ENCODE measurements at places on chromosomes 6 and 20. TPM values are rescaled to one million over a fixed set of nuclear protein-coding genes. Genes with fewer than 3 reads are reported as not detected.

- peak; percentile 81 for DNase-seq
- H3K4me3 ChIP-seq: no peak overlapping the region
- peaks cover 2% of the 10 kb centered on the region for H3K36me3 ChIP-seq
- H3K4me1 ChIP-seq: peaks cover 13% of the 10 kb centered on the region
Measured at GRCh38 chr6:37473364-37474095, 26.2 kb downstream of the CCDC167 start.

- H3K27ac ChIP-seq: no peak overlapping the region
- H3K36me3 ChIP-seq: no peaks in the 10 kb centered on the region
- peak overlapping the region; percentile 37 for H3K4me3 ChIP-seq
- no peaks in the 10 kb centered on the region for H3K4me1 ChIP-seq
- DNase-seq: peak; percentile 60
Measured at GRCh38 chr20:3749689-3750531, 17.4 kb downstream of the HSPA12B start.

- H3K27ac ChIP-seq: no peak overlapping the region
- no peak overlapping the region for H3K4me3 ChIP-seq
- no peaks in the 10 kb centered on the region for H3K36me3 ChIP-seq
- H3K4me1 ChIP-seq: no peaks in the 10 kb centered on the region
- no peak for DNase-seq
Measured at GRCh38 chr20:51128198-51128597, 105.3 kb upstream of the KCNG1 start.

DNA sequence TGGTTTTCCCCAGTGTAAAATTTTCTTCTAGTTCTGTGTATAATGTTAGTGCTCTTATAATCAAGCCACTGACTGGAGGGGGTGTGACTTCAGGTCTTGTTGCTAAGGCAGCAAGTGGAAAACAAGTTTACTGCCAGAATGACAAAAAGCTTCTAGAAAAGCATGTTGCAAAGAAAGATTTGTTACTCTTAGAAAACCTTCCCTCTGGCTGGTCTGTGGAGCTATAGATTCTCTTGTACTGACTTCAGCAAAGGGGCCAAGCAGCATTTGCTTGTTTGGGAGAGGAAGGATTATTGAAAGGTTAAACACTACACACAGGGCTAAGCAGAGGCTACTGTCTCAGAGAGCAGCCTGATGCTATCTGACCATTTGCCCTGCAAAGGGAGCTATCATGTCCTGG lies 288.8 kb downstream of the BTBD9 start:
- no peak overlapping the region for H3K27ac ChIP-seq
- H3K4me1 ChIP-seq: peaks cover 14% of the 10 kb centered on the region
- H3K36me3 ChIP-seq: no peaks in the 10 kb centered on the region
- H3K27me3 ChIP-seq: no peaks in the 10 kb centered on the region
- no peak for DNase-seq

- H3K27ac ChIP-seq: no peak overlapping the region
- no peaks in the 10 kb centered on the region for H3K27me3 ChIP-seq
- H3K4me1 ChIP-seq: peaks cover 20% of the 10 kb centered on the region
- H3K4me3 ChIP-seq: no peak overlapping the region
Measured at GRCh38 chr6:16419636-16420336, 181.4 kb downstream of the GMPR start.

DNA sequence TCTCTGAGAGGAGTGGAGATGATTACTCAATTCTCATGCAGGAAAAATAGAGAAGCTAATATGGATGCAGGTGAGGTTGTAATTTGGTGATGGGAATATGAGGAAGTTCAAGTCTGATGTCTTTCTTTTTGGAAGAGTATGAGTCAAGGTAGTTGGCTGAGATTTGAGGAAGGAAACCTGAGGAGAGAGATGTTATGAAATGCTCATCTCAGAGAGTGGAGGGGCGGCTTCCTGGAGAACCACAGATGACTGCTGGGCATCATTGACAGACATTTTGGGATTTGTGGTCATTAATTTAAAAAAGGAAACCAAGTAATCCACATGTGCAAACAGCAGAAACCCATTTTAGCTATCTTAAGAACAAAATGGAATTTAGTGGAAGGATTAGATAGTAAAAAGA lies 72.5 kb upstream of the UST start:
- H3K4me1 ChIP-seq: no peaks in the 10 kb centered on the region
- H3K27ac ChIP-seq: no peak overlapping the region
- H3K4me3 ChIP-seq: no peak overlapping the region
- no peaks in the 10 kb centered on the region for H3K27me3 ChIP-seq
- no peak for DNase-seq

- no peaks in the 10 kb centered on the region for H3K36me3 ChIP-seq
- no peak overlapping the region for H3K27ac ChIP-seq
Measured at GRCh38 chr20:16758454-16759180, 10.5 kb downstream of the OTOR start.

- H3K4me1 ChIP-seq: no peaks in the 10 kb centered on the region
- no peak overlapping the region for H3K27ac ChIP-seq
- H3K27me3 ChIP-seq: no peaks in the 10 kb centered on the region
- no peak overlapping the region for H3K4me3 ChIP-seq
Measured at GRCh38 chr6:16146028-16146427, 17.1 kb downstream of the MYLIP start.

The CRISP3 gene
- 0.12 TPM for total RNA-seq

DNA sequence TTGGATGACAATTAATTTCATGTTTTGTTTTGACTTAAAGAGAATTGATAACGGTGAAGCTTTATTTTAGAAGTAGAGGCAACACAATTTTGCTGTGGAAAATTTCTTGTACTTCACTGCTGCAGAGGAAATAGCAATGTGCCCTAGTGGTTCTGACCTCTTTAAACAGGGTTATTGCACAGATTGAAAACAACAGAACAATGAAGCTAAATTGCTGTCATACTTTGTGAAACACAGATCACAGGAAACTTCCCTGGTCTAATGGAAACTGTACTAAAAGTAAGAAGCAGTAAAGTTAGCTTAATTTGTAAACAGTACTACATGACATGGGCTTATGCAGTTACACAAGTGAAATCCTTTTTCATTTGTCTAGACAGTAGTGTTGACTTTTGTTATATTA lies 31.3 kb downstream of the OR2A4 start:
- H3K4me3 ChIP-seq: no peak overlapping the region
- H3K4me1 ChIP-seq: no peaks in the 10 kb centered on the region
- H3K36me3 ChIP-seq: no peaks in the 10 kb centered on the region
- DNase-seq: no peak

DNA sequence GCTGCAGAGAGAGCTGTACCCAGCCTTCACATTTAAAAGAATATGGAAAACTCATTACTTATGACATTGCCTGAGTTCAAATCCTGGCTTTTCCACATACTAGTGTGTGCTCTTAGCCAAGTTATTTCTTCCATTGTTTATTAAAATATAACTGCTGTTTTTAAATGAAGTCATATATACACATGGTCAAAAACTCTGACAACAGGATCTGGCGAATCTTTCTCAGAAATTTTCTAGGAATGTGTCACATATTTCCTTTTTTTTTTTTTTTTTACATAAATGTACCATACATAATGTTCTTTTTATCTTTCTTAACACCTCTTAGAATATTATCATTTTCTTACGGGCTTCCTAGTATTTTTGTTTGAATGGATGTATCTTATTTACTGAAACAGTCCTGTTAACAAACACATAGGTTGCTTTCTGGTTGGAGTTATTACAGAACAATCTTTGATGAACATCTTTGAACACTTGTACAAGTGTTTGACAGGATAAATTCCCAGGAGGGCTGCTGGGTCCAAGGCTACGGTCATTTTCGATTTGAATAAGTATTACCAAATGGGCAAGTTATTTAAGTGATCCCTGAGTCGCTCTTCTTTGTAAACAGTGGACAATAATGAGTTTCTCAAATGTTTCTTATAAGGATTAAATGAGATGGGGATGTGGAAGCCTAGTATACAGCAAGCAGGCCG lies 1.6 kb upstream of the SNX9 start:
- no peaks in the 10 kb centered on the region for H3K36me3 ChIP-seq
- H3K27me3 ChIP-seq: no peaks in the 10 kb centered on the region
- H3K4me1 ChIP-seq: no peaks in the 10 kb centered on the region
- DNase-seq: no peak

The AIF1 gene
- total RNA-seq: 2.9 TPM

The GNAS-AS1 gene
- total RNA-seq: 4.4 TPM

DNA sequence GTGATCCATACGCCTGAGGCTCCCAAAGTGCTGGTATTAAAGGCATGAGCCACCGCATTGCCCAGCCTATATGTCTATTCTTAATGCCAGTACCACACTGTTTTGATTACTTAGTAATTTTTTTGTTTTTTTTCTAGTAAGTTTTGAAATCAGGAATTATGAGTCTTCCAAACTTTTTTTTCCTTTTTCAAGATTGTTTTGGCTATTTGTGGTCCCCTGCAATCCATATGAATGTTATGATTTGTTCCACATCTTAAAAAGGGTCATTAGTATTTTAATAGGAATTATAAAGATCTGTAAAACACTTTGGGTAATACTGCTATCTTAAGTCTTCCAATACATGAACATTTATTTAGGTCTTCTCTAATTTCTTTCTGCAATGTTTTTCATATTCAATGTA lies 6.8 kb upstream of the POPDC3 start:
- no peaks in the 10 kb centered on the region for H3K27me3 ChIP-seq
- no peaks in the 10 kb centered on the region for H3K36me3 ChIP-seq
- DNase-seq: no peak
- H3K4me1 ChIP-seq: no peaks in the 10 kb centered on the region
- H3K4me3 ChIP-seq: no peak overlapping the region

The SPACA1 gene
- total RNA-seq: 23.8 TPM

GRCh38 chr20:62301111-62301668 lies 1.6 kb upstream of the ADRM1 start:
- no peak overlapping the region for H3K4me3 ChIP-seq
- H3K27ac ChIP-seq: no peak overlapping the region
- H3K36me3 ChIP-seq: no peaks in the 10 kb centered on the region
- H3K4me1 ChIP-seq: peaks cover 50% of the 10 kb centered on the region
- no peak for DNase-seq

The MUC21 gene
- total RNA-seq: not detected

The EMILIN3 gene
- 4.2 TPM for total RNA-seq

GRCh38 chr6:134111062-134111677 lies 58.7 kb upstream of the SLC2A12 start:
- H3K27ac ChIP-seq: no peak overlapping the region
- H3K36me3 ChIP-seq: no peaks in the 10 kb centered on the region
- DNase-seq: peak; percentile 37
- no peaks in the 10 kb centered on the region for H3K4me1 ChIP-seq

- H3K36me3 ChIP-seq: no peaks in the 10 kb centered on the region
- no peak overlapping the region for H3K4me3 ChIP-seq
- no peaks in the 10 kb centered on the region for H3K27me3 ChIP-seq
- peak; percentile 59 for DNase-seq
- H3K4me1 ChIP-seq: peaks cover 9% of the 10 kb centered on the region
Measured at GRCh38 chr6:12034349-12034748, 22.2 kb downstream of the HIVEP1 start.

DNA sequence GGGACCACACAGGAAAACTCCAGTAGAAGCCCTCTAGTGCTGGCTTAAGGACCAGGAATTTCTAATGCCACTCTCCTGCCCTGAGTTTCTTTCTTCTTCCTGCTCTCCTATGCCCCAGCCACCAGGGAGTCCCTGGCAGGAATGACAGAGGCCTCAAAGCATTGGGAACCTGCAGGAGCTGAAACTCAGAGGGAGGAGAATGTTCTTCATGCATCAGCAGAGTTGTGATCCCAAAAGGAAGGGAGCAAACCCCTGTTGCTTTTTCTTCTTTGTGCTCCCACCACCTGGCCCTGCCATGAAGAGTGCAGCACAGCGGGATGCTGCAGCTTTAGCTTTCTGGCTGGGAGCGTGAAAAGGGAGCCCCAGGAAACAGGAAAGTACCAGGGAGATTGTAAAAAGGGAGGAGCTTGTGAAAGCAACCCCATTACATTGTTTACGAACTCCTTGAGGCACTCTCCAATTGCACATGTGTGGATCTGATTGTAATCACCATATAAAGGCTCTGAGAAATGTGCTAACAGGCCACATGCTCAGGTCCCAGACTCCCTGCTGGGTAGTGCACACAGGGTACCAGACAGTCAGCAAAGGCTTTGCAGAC lies 34.7 kb upstream of the FKBP1A start:
- no peaks in the 10 kb centered on the region for H3K27me3 ChIP-seq
- H3K36me3 ChIP-seq: no peaks in the 10 kb centered on the region
- no peak overlapping the region for H3K4me3 ChIP-seq
- H3K4me1 ChIP-seq: no peaks in the 10 kb centered on the region
- no peak for DNase-seq

DNA sequence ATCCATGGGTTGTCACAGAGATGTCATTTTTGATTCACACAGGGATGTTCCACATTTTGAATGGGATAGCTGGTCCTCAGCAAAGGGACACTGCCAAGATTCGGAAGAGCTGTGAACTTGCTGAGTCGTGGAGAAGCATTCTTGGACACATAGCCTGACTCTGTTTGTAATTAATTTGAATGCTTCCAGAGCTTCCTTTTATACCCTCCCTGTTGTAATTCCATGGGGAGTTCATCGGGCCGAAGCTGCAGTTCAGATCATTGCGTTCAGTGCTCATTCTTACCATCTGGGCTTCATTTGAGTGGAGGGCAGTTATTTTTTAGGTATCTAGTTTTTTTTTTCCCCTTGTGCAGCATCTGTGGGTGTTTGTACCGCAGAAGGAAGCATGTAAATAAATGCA lies 126.5 kb downstream of the SLC24A3 start:
- no peak overlapping the region for H3K4me3 ChIP-seq
- DNase-seq: no peak
- H3K4me1 ChIP-seq: no peaks in the 10 kb centered on the region
- no peak overlapping the region for H3K27ac ChIP-seq

DNA sequence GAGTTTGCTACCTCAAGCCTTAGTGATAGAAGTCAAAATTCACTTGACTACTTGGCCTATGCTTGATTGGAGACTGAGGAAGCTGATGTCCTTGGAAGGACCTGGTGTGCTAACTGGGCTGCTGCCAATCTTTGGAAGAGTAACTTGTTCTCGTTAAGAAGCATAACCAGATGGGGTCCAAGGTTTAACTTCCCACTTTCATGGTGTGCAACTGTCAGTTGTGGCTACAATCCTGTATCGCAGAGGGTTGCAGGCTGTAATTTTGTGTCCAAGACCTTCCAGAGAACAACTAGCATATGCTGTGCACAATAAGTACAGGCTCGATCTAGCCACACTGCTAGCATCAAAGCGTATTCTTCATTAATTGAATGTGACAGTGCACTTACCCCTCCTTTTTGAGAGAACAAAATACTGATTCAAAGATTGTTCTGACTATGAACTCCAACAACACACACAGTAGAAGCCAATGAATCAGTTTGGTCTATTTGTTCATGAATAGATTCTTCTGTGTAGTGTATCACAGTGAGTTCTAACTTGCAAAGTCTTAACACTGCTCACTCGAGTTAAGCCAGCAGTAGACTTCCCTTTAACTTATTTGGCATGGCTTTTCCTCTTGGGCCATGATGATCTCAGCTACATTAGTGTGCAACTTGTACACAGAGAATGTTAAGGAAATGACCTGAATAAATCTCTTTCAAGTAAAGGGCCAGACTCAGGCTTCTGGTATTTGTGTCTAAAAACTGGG lies 15.8 kb upstream of the PLCB1 start:
- H3K4me1 ChIP-seq: no peaks in the 10 kb centered on the region
- H3K27me3 ChIP-seq: no peaks in the 10 kb centered on the region
- H3K4me3 ChIP-seq: no peak overlapping the region
- DNase-seq: no peak
